Fibroblast of upper back skin (primary cell): ENCODE measurements at places on chromosomes 13 and 19.

- no peak for DNase-seq
Observed at GRCh38 chr19:49324801-49325576, at the start of gene SLC6A16. SLC6A16 (minus strand) TSS chr19:49325191; CDS start chr19:49311347, 13,844 bp downstream.

DNA sequence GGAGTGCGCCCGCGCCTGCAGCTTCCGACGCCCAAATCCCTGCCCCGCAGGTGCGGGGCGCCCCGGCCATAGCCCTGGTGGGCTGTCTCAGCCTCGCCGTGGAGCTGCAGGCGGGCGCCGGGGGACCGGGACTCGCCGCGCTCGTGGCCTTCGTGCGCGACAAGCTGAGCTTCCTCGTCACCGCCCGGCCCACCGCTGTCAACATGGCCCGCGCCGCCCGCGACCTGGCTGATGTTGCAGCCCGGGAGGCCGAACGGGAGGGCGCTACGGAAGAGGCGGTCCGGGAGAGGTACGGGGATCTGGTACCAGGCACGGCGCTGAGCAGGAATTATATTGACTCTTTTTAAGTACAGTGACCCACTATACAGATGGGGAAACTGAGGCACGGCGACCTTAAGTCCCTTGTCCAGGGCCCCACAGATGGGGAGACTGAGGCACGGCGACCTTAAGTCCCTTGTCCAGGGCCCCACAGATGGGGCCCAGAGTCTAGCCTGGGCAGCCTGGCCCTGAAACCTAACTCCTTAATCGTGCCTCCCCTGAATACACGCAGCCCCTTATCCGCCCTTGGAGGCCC is 586 bp downstream of the MRI1 start:
- DNase-seq: no peak

- no peak for DNase-seq
Observed at GRCh38 chr19:4939466-4939865, 29.4 kb upstream of the KDM4B start.

- no peak for DNase-seq
Observed at GRCh38 chr13:113184568-113185440, 23.7 kb downstream of the PCID2 start.

DNA sequence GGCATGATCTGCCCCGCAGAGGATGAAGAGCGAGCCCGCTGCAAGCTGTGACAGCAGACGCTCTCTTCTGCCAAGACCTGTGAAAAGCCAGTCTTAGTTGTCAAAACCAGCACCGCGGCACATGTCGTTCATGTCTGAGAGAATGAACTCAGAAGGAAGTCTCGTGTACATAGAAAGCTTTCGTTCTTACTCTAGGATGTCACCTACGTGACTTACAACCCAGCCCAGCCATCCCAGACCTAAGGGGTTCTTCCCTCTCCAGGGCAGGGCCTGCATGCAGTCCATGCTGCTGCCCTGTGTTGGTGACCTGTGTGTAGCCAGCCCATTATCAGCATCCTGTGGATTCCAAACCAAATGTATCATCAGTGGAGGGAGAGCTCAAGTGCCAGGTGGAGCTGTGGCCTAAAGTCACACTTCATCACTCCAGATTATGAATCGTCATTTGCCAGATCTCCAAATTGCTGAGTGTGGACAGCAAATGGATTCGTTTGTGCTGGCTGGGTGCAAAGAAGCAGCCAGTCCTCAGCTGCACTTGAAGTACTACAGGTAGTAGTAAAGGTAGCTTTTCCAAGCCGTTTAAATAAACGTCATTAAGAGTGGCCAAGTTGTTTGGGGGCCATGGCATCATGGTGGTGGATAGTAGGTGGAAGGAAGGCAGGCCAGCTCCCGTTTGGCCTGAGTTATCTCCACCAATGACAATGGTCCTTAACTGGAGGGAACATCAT is 73.9 kb upstream of the GPR183 start:
- DNase-seq: no peak

GRCh38 chr19:13012690-13013608 is 17.7 kb downstream of the NFIX start:
- DNase-seq: peak; percentile 67

- DNase-seq: no peak
Observed at GRCh38 chr19:30351774-30352173, 20.4 kb upstream of the ZNF536 start.

GRCh38 chr13:21075379-21076249 is 14.2 kb upstream of the LATS2 start:
- peak; percentile 17 for DNase-seq

- peak; percentile 82 for DNase-seq
Observed at GRCh38 chr13:44629465-44630183, 53.5 kb upstream of the TSC22D1 start.

DNA sequence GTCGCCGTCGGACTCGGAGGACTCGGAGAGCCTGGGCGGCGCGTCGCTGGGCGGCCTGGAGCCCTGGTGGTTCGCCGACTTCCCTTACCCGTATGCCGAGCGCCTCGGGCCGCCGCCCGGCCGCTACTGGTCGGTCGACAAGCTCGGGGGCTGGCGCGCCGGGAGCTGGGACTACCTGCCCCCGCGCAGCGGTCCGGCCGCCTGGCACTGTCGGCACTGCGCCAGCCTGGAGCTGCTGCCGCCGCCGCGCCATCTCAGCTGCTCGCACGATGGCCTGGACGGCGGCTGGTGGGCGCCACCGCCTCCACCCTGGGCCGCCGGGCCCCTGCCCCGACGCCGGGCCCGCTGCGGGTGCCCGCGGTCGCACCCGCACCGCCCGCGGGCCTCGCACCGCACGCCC is 2.5 kb upstream of the GRWD1 start:
- no peak for DNase-seq

- DNase-seq: no peak
Observed at GRCh38 chr19:8577247-8577646, at the start of gene MYO1F. MYO1F (minus strand) TSS chr19:8577442; CDS start chr19:8577309, 133 bp downstream.

- DNase-seq: no peak
Observed at GRCh38 chr13:26500618-26501320, 56.7 kb upstream of the WASF3 start.

DNA sequence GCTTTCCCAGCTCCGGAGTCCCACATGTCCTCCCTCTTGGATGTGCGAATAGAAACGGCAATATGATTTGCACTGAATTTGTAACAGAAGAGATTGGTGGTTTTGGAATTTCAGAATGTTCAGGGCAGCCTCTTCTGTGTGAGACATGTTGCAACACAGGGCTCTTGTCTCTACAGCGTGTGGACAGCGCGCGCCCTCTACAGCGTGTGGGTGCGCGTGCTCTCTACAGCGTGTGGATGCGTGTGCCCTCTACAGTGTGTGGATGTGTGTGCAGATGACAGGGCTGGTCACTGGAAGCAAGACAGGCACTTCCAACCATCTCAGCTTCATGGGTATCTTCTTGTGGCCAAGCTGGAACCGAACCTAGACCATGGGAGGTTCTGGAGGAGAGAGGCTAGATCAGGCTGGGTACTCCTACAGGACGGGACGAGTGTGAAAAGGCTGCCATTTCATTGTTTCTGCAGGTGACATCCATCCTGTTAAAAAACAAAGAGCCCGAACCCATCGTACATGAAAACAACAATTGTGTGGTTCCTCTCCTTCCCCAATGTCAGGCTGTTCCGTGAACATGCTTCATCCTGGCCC is 78.4 kb downstream of the TEX29 start:
- DNase-seq: no peak

DNA sequence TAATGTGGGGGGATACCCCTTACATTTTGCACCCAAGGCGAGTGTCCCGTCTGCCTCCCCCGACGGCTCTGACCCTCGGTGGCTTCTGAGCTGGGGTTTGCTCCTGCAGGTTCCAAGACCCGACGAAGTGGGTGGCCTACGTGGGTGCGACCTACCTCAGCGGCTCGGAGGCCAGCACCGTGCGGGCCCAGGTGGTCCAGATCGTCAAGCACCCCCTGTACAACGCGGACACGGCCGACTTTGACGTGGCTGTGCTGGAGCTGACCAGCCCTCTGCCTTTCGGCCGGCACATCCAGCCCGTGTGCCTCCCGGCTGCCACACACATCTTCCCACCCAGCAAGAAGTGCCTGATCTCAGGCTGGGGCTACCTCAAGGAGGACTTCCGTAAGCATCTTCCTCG is 19.1 kb downstream of the TIMM13 start:
- DNase-seq: no peak

- no peak for DNase-seq
Observed at GRCh38 chr13:41259875-41260501, 3.4 kb downstream of the MTRF1 start.

- no peak for DNase-seq
Observed at GRCh38 chr13:50291611-50292010, 276.4 kb downstream of the KCNRG start.

- DNase-seq: peak; percentile 70
Observed at GRCh38 chr19:507286-508203, at the start of gene TPGS1. TPGS1 (plus strand) TSS chr19:507497; CDS start chr19:507507, 10 bp downstream.

DNA sequence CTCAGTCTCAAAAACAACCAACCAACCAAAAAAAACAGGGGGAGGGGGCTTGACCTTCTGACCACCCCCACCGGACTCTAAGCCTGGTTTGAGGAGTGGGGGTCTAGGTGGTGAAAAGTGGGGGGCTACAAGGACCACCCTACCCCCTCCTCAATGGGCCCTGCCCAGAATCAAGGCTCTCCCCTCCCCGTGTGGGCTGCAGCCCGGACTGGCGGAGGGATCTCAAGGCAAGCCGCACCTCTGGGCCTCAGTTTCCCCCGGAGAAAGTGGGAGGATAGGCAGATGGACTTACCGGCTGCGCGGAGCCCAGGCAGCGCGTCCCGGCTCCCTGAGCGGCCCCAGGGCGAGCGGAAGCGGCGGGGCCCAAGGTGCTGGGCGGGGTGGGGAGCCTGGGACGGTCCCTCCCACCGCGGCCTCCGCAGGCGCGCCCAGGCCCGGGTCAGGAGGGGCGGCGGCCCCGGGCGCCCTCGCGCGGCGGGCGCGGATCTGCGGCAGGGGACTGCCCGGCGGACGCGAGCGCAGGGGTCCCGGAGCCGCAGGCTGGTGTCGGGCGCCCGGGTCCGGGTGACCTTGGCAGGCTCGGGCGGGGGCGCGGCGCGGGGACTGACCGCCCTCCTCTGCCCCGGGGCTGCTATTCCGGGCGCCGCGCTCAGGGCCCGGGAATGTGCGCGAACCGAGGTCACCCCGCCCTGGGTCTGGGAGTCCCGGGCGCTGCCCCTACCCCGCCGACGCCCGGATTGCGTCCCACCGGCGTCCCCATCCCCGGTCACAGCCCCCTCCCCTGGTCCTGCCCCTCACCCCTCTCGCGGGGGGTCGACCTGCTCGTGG is at the start of gene ADAMTSL5:
ADAMTSL5 (minus strand) TSS at position 349 of the 828 bp plus-strand sequence. CDS start 2,076 bp downstream, outside the sequence.
- peak; percentile 50 for DNase-seq

- no peak for DNase-seq
Observed at GRCh38 chr19:7887408-7888144, 734 bp upstream of the LRRC8E start.

DNA sequence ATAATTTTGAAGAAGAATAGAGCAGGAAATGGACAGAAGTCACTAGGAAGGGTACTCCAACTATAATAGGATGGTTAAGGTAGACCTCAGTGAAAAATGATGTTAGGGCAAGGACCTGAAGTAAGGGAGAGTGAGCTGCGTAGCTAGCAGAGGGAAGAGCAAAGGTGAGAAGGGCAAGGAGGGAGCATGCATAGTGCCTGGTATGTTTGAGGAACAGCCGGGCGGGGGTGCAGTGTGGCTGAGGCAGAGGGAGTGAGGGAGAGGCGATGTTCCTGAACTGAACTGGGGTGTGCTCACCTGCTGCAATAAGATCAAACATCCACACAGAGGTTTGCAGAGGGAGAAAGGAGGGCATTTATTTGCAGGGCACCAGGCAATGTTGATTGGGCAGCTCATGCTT is 110.4 kb downstream of the DNAJC15 start:
- no peak for DNase-seq

- no peak for DNase-seq
Observed at GRCh38 chr13:95456815-95457214, 95.7 kb upstream of the CLDN10 start.

DNA sequence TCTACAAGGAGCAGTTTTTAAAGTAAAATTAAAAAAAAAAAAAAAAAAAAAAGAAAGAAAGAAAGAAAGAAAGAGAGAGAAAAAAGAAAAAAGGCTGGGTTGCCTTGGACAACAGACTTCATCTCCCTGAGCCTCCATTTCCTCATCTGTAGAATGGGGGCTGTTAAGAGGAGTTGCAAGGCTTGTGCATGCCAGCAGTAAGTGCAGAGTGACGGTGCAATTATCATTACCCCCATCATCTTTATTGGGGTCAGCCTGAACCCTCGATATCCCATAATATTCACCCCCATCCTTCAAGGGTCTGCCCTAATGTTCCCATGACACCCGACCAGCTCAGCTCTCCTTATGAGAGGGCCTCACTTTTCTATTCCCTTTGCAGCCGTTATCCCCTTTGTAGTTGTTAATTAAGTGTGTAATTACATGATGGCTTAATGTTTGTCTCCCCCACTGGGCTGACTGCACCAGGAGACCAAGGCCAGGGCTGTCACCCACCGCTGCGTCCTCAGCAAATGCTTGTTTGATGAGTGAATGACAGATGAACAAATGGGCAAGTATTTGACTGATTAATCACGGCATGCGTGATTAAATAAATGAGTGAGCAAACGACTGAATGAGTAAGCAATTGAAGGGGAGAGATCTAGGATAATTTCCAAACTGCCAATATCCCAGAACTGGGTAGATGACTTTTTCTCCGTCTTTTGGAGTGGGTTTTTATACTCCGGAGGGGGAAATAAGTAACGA is 10.1 kb downstream of the FOSB start:
- DNase-seq: no peak

DNA sequence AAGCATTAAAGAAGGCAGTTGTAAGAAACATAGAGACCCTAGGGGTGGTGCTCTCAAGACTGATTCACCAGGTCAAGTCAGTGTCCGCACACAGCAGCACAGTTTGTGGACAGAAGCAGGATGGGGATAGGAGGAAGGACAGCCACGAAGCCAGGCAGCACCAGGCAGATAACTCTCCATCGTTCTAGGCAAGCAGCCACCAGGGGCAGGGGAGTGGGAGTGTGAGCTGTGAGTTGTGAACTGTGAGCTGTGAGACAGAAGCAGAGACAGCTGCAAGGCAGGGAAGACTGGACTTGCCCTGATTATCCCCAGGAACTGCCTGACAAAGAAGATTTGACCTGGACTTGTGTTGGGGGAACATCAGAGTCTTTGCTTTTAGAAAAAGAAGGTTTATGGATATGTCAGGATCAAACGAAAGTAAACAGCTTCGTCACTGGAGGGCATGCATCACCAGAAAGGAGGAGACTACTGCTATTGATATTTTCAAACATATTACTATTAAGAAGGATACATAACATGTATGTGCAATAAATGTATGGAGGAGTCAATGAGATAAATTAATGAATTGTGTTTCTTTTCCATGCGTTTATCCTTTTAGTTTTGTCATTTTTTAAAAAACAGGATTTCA is 286.1 kb downstream of the IRS2 start:
- no peak for DNase-seq

- DNase-seq: no peak
Observed at GRCh38 chr13:25143706-25144105, 28.4 kb downstream of the AMER2 start.

DNA sequence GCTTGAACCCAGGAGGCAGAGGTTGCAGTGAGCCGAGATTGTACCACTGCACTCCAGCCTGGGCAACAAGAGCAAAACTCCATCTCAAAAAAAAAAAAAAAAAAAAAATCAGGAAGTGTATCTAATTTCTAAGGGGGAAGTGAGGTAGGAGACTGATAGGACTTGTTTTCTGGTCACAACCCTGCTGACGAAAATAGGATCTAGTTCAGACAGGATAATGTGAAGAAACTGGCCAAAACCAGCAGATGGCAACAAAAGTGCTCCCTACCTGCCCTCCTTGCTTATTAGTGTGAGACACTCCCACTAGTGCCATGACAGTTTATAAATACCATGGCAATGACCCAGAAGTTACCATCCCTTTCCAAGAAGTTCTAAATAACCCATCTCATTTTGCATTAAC is 36.0 kb upstream of the KPNA3 start:
- DNase-seq: no peak

GRCh38 chr19:35045667-35046300 is 4.3 kb downstream of the HPN start:
- DNase-seq: peak; percentile 28
